ENCODE measurements at places on chromosomes 6 and 20. TPM values are rescaled to one million over a fixed set of nuclear protein-coding genes. Genes with fewer than 3 reads are reported as not detected.

Gene PSMB9
- polyA plus RNA-seq: 21.7 TPM

Gene LRFN2
- 0.76 TPM for polyA plus RNA-seq

Gene PPIL1
- 35.1 TPM for polyA plus RNA-seq

Gene TOX2
- polyA plus RNA-seq: 4.7 TPM

Gene LY6G6C
- 0.25 TPM for polyA plus RNA-seq

Gene TBX18
- polyA plus RNA-seq: 0.43 TPM

Gene PDYN
- 0.10 TPM for polyA plus RNA-seq
